ENCODE measurements at places on chromosomes 6 and 20.
A peak's percentile ranks its signal among the peaks of the same experiment; 100 is the strongest.

DNA sequence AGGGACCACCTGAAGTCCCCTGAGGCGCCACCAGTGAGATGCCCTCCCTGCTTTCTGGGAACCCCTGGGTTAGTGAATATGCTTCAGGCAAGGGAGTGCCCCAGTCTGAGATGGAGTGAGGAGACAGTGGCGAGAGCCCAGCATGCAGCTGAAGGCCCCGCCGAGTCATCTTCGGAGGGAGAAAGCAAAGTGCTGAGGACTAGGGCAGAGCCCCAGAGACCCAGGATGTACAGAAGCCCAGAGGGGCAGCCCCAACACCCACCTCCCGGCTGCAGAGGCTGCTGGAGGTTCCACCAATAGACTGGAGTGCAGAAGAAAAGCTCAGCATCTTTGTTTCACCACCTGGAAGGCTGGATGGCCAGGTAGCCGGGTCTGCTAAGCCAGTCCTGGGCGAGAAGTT lies 14.1 kb downstream of the ANKRD60 start:
- no peak for DNase-seq

- DNase-seq, result no peak
Measured at GRCh38 chr6:14953836-14954235, 292.0 kb upstream of the JARID2 start.

DNA sequence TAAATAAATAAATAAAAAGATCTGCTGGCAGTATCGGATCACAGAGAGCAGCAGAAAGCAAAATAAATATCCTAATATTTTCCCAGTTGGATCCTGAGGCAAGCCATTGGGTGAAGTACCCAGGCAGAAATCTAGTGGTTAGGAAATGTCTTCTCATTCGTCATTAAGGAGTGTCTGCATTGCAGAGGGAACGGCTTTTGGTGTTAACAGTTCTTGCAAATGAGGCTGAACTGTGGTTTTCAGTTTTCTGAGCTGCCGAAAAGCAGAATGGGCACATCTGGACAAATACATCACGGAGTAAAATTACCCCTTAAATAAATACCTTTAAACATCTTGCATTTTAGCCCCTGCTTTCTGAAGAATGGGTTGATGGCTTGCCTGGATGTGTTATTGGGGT lies 82.3 kb upstream of the MPC1 start:
- no peak for DNase-seq

DNA sequence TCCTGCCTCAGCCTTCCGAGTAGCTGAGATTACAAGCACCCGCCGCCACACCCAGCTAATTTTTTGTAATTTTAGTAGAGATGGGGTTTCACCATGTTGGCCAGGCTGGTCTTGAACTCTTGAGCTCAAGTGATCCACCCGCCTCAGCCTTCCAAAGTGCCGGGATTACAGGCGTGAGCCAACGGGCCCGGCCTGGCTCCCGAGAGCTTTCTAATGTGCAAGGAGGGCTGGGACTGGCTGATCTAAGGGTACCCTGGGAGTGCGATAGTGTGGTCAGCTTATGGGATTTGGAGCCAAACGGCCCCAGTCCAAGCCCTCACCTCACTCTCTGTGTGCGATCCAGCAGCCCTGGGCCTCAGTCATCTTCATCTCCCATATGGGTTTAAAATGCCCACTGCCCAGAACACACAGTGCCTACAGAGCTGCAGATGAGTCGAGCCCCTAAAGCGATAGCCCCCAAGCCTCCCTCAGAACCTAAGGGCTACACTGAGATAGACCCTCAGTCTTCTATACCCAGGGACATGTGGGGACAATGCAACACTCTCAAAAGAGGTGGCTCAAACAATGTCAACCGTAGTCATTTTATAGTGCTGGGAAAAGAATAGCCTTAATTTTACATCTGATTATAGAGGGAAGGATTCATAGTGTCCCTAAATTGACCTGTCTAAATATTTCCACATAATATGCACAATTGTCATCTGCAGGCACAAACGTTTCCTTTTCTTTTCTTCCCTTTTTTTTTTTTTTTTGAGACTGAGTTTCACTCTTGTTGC lies 50.1 kb downstream of the SSR1 start:
- no peak for DNase-seq

GRCh38 chr6:1044040-1044836 lies 267.7 kb upstream of the FOXQ1 start:
- no peak for DNase-seq

DNA sequence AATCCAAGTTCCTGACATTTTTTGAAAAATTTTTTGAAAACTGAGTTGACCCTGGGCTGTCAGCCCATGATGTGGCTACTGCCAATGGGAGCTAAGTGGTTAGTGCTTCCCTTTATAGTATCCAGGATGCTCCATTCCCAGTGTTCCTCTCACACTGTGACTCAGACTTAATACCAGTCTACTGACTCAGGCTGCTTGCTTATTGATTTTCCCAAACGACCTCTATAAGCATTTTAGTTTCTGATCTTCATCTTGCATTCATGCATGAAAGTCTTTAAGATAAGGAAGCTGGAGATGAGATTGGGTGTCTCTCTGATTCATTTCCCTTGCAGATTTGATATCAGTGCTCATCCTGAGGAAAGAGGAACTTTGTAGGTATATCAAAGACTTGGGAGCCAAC lies 560.0 kb downstream of the TBC1D32 start:
- no peak for DNase-seq

DNA sequence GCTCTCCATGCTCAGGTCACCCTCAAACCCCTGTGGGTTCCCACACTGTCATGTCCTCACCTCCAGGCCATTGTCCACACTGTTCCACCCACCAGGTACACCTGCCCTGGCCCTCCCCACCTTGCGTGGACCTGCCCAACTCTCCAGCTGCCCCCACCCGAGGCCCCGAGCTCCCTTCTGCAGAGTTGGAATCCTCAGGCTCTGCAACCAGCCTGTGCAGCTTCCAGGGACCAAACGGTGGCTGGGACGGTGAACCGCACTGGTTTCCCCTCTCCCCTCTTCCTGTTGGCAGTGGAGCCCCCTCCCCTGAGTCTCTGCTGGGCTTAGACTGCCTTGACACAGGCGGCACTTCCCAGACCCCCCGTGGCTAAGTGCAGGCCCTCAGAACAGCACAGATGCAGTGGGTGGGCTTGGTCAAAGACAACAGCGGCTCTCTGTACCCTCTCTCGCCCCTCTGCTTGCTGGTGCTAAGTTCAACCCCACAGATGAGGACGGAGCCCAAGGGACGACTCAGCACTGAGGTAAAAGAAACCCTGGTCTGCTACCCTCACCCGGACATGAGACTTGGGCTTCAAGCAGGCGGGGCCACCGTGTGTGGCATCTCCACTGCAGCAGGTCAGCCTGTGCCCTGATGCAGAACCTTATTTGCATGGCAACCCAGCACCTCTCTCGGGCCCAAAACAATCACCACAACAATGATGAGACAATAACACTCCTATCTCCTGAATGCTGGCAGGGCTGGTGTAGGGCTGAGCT lies 11.0 kb downstream of the ZBP1 start:
- no peak for DNase-seq

DNA sequence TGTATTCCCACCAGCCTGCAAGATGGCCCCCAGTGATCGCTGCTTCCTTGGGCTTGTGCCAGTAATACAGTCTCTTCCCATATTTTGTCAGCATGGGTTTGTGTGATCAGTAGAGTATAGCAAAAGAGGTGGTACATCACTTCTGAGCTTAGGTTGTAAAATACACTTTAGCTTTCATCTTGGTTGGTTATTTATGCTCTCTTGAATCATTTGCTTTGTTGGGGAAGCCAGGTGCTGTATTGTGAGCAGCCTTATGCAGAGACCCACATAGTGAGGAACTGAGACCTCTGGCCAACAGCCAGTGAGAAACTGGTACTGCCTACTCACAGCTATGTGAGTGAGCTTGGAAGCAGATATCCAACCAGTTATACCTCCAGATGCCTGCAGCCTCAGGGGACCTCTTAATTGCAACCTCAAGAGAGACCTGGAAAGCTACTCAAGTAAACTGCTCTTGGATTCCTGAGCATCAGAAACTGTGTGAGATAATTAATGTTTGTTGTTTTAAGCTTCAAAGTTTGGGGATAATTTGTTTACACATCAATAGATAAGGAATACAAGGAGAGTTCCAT lies 229.3 kb downstream of the FARS2 start:
- DNase-seq, result no peak

DNA sequence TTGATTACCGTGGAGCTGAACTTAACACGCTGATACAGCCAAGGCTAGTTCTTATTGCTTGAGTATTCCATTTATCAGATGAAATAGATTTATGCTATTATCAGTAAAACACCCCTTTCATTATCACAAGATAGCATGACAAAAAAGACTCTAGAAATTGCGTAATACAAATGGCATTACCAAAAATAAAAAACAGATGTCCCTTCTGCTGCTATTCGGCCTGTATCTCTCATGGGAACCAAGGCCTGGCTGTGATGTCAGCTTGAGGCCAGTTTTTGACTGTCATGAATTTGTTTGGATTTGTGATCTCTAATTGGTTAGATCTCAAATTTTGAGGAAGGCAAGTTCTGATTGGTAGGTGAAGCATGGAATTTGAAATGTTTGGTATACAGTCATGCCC lies 25.2 kb downstream of the MEI4 start:
- DNase-seq, result no peak

DNA sequence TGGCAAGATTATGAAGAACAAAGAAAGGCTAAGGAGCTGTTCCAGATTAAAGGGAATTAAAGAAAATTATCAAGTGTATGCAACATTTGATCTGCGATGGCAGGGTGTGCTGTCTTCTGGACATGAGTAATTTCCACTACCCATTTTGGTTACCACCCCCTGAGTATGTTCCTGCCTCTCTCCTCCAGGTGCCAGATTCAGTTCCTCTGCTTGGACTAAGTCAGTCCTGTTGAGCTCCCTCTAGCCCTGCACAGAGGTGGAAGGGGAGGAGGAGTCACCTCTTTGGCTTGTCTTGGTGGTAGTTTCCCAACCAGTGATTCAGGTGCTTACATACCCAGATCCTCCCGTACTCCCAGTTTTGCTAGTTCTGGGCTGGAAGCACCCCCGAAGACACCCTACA lies 22.2 kb upstream of the SNRPB2 start:
- DNase-seq, result no peak

- no peak for DNase-seq
Measured at GRCh38 chr6:153028963-153029362, 26.5 kb upstream of the MTRF1L start.

DNA sequence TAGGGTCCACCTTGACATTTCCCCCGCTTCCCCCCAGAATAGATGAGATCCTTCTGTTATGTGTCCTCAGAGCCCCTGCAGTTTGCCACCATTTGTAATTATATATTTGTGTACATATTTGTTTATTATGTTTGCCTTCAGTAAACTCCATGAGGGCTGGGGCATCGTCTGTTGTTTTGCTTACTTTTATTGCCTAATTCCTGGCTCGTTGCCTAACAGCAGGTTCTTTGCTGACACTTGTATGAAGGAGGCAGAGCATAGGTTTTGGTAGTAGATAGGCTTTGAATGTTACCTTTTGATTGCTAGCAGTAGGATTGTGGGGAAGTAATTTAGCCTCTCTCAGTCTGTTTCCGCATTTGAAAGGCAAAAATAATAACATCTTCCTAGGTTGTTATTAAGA lies 9.9 kb downstream of the MAP3K4 start:
- no peak for DNase-seq

- DNase-seq, result peak; percentile 18
Measured at GRCh38 chr20:25148181-25148981, 47.1 kb upstream of the ENTPD6 start.

- DNase-seq, result no peak
Measured at GRCh38 chr6:20816126-20816525, 281.9 kb downstream of the CDKAL1 start.

DNA sequence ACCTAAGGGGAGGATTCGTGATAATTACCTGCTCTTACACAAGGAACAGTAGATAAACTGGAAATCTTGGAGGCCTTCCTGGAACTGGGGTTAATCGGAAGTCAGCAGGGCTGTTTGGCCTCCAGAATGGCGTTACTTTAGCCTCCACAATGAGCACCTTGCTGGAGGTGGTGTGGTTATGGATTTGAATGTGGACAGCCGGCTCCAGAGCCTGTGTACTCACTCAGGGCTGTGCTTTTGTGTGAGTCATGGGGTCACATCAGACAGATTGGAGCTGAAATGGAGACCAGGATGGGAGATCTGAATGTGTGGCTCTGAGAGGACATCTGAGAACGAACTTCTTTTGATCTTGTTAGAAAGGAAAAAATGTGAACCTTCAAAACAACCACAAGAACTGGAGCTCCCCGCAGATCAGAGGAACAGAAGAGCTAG lies 30.4 kb downstream of the IGF2R start:
- DNase-seq, result no peak

DNA sequence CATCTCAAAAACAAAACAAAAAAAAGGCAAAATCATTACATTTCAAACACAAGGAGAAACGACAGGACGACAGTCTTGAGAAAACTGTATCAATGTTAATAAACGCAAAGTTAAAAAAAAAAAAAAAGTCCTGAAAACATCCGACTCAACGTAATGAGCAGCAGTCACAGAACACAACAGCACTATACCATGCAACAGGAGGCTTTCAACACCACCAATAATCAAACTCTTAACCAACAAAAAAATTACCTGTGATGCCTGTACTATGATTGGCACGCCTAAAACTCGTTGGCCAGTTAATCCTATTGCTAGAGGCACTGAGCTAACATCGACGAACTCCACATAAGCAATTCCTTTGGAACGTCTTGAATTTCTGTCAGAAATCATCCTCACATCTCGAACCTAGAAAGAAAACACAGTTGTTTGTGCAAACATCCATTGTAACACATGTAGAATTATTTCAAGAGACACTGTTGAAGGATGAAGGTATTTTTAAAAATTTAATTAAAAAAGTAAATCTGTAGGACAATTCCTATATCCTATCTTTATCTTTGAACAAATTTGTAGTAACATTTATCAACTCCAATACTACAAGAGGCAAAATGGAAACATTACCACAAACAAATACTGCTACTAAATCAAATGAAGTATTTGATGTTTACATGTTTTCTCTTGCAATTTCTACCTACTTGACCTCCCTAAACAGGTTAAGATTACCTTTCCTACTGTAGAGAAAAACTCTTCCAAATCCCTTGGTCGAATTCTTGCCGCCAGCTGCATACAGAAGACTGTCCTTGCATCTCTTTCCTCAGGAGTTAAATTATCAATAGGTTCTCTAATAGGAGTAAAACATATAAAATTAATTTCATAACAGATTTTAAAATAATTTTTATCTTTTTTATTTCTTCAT lies 17.5 kb downstream of the RBM39 start:
- no peak for DNase-seq

DNA sequence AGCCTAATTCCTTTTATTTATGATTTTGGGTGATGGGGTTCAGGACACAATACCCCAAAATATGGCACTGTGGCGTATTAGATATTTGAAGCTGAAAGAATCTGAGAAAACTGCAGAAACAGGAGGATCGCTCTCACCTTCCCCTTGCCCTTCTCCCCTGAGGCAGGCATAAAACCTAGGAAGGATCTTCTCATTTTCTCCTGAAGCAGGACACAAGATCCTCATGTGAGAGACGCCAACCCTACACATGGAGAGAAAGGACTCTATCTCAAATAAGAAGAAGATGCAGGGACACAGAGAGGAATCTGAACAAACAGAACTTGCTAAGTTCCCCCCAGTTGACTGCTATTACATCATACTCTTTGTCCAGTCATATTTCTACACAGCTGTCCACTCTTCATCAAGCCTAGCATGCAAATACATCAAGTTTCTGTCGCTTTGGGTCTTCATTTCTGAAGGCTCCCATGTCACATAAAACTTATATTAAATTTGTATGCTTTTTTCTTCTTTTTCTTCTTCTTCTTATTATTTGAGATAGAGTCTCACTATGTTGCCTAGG lies 109.0 kb downstream of the DTNBP1 start:
- no peak for DNase-seq

All from stimulated activated CD4-positive, alpha-beta T cell treated with anti-CD3 and anti-CD28 coated beads, Interleukin-1b, Interleukin-23, amount 100 ng/mL, for 24 hours (primary cell).